Stimulated activated CD4-positive, alpha-beta T cell treated with anti-CD3 and anti-CD28 coated beads, Interleukin-12 subunit alpha, Interleukin-12 subunit beta, amount 100 ng/mL, for 24 hours (primary cell): ENCODE measurements at places on chromosomes 12 and 14.

DNA sequence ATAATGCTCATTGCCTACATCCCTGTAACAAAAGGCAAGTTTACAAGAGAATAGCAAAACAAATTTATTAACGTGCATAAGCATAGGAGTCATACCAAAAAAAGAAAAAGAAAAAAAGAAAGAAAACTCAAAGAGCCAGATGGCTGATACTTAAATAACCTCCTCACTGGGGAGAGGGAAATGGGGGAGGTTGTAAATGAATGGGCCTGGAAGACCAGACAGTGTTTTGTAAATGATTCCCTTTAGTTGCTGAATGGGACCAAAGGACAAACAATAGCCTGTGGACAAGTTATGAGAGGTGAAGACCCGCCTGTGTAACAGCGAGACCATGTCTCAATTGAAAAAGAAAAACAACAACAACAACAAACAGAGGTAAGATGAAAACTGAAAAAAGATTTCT lies 35.3 kb downstream of the CAPS2 start:
- DNase-seq = no peak

DNA sequence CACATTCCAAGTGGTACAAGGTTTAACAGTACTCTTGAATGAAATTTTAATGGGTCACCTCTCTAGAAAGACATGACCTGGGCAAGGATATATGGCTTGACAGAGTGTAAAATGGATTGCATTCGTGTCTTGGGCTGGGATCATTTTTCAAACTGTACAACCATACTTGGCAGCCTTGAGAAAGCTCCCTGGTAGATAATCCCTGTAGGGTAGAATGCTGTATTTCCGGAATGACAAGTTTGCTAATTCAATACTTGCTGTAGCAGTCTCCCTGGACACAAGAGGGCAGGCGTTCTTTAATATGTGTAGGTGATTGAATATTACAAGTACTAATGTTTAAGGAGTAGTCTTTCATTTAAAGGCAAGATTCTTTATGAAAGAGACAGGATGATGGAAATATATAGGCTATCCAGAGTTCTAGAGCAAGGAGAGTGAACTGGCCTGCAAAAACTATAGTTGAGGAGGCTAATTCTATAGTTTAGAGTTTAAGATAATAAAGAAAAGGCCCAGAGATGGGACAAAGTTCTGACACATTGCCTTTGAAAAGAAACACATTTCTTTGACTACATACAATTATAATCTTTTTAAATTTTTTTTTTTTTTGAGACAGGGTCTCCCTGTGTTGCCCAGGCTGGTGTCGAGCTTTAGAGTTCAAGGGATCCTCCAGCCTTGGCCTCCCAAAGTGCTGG lies 53.4 kb downstream of the PLBD1 start:
- no peak for DNase-seq

DNA sequence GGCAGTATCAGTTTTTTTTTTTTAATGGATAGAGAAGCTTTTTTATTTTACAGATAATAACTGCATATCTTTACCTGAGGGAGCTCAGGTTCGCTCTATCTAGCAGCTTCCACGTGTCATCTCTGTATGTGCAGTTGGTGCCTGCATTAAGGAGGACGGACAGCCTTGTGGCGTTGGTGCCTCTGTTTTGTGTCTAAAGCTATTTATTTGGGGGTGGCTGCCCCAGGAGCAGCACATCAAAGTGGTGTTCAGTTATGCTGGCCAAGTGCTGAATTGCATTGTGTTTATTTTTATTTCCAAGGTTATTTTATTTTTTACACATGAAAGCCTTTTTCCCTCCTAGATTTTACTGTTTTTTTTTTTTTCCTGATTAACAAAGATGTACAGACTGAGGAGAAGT lies 59.7 kb downstream of the RASSF3 start:
- DNase-seq = no peak

DNA sequence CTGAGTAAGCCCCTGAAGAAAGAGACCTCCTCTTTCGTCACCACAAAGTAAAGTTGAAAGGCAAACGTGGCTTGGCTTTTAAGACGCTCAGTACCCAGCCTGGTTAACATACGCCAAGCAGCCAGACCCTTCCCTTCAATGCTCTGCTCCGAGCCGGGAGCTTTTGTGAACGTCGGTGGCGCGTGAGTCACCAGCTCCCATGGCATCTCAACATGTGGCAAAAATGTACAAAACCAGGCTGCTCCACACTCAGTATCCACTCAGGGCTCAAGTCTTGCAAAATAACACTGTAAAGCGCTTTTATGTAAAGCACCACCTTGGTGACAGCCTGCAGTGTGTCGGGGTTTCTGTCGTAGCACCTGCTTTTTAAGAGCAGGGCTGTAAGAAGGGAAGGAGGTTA lies 89.0 kb downstream of the SETD3 start:
- no peak for DNase-seq

GRCh38 chr14:19918553-19919264 lies 1.7 kb upstream of the OR4K5 start:
- no peak for DNase-seq
